ENCODE measurements at places on chromosomes 12 and 14.

GRCh38 chr12:79275631-79276030 lies 411.1 kb downstream of the SYT1 start:
- no peak for DNase-seq

- no peak for DNase-seq
These were observed 139.3 kb upstream of the PZP start for GRCh38 chr12:9347328-9348127.

GRCh38 chr12:132484891-132485441 lies 5.0 kb upstream of the FBRSL1 start:
- DNase-seq: no peak

DNA sequence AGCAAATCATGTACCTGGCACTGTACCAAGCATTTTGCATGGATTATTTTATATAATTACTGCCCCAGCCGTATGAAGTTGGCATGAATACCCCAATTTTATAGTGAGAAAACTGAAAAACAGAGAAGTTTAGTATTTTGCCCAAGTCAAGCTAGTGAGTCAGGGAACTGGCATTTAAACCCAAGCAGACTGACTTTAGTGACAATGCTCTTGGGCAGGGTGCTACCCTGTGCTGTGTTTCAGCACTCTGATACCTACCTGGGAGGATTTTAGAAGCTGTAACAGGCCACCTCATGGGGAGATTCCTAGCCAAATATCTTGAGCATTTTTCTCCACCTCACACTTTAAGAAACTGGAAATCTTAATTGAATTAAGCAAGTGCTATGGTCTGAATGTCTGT lies 98.1 kb upstream of the MAX start:
- no peak for DNase-seq

- DNase-seq: no peak
These were observed 86.4 kb upstream of the RTL1 start for GRCh38 chr14:100989924-100990323.

DNA sequence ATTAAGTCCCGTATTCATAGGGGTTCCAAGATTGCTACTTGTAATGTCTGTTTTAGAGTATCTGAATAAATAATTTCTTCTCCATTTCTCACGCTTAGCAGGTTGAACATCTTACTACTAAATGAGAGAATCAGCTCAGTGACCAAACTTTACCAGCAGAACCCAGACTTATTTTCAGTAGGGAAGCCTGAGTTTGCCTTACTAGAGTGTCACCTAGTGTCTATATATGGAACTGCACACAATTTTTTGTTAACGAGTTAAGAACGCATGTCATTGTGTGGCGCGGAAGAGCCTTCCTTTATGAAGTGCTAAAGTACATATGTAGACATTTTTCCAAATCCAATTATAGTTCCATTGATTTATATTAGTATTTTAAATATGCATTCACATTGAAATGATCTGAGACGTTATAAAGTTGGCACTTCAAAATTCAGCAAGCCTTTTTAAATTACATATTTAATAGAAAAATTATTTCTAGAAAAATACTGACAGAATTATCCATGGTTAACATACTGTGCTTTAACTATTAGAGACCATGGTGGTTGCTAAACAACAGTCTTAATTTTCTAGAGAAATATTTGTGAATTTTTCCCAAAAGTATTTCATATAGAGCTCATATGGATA lies 88.3 kb downstream of the RPS29 start:
- no peak for DNase-seq

GRCh38 chr12:47356129-47356700 lies 276.5 kb upstream of the AMIGO2 start:
- no peak for DNase-seq

DNA sequence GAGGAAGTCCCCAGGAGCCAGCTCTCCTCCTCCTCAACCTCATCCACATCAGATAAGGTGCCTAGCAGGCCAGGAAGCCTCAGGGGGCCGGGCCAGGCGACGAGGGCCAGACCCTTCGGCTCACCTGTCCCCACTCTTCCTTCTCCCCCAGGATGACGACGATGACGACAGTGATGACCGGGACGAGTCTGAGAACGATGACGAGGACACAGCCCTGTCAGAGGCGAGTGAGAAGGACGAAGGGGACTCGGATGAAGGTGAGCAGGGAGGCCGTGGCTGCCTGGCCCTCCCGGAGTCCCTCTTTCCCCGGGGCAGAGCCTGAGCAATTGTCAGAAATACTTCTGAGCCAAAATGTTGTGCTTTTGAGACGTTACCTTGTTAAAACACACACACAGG lies 13.8 kb downstream of the SETD1B start:
- DNase-seq: no peak

DNA sequence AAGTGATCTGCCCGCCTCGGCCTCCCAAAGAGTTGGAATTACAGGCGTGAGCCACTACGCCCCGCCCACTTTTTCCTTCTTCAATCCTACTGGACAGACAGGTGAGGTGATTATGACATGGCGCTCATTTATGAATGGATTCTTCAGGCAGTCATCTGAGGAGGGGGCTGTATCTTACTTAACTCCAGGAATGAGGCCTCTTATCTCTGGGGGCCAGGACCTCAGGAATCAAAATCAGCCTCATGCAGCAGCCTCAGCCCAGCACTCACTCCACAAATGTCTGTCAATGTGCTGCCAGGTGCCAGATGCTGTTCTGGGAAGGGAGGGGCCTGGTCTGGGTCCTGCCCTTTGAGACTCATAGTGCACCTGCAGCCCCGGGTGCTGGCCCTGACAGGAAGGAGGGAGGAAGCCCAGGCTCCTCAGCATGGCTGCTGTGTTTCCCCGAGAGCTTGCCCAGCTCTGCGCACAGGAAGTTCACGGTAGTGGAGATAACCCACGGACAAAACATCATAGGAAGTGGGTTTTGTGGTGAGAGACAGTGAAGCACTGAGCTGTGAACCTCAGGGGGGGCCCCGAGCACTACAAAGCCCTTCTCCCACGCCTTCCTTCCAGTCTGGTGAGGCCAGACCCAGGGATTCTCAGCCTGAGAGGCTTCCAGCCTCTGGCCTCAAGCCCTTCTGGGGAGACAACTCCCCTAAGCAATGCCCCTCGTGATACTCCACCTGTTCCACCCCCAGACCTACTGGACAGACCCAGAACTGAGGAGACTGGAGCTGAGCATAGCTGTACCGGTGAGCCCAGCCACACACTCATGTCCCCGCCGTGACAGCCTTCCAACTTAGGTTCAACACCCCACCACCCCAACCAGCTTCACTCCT lies 22.3 kb downstream of the GALNT6 start:
- peak; percentile 96 for DNase-seq

DNA sequence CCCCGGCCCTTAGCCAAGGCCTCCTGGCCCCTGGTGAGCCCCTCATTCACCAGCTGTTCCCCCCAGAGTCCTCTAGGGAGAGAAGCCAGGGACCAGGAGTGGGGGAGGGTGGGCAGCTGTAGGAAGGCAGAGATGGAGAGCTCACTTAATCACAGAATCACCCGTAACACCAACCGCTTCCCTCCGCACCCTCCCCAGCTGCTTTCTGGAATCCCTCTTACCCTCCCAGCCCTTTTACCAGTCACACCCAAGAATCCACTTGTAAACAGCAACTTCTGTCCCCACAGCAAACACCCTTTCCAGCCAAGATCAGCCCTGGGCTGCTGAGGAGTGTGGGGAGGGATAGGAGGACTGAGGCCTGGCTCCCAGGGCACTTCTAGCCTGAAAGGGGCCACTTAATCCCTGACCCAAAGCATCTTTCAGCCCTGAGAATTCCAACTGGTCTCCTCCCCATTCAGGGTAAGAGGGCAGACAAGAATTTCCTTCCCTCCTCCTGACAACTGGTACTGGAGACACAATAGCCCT lies 18.8 kb downstream of the NCKAP5L start:
- DNase-seq: no peak

DNA sequence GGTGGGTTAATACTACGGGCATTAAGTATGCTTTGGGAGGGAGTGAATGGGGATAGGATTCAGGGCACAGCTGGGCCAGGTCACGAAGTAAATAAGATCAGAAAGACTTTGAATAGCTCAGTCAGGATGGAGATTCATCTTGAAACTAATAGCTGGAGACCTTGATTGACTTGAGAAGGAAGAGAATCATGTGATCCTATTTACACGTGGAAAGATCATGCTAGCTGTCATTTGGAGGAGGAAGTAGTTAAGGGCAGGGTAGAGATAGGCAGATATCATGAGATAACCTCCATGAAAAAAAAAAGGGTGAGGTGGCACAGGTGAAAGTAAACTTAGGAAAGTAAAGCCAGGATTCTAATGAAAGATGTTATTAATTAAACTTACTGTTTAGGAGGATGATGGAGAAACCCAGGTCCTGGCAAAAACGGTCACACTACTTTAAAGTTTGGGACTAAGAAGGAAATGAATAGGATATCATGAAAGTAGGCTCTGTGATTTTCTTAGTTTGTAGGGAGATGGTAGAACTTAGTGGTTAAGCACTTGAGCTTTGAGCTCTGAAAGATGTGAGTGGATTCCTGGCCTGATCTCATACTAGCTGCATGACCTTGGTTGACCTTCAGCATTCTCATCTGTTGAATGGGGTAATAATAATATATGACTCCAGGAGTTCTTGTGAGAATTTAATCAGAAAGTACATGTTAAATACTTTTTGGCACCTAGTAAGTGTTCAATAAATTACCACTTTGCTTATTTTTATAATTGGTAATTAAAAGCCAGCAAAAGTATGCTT lies 439.0 kb downstream of the NRXN3 start:
- DNase-seq: no peak

GRCh38 chr12:5589054-5589453 lies 157.1 kb downstream of the NTF3 start:
- no peak for DNase-seq

DNA sequence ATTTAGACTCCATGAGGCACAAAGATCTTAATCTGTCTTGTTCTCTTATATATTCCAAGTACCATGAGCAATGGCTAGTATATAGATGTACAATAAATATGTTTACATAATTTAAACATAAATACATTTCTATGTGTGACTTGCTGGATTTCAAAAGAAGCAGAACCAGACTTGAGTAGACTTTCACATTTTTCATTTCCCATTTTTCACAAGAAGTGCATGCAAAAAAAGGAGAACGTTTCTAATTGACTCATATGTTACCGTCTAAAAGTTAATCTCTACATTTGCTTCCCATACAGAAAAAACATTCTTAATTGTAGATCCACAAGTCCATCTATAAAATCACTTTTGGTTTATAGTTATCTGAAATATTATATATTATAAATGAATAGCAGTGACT lies 256.5 kb upstream of the USP15 start:
- no peak for DNase-seq

GRCh38 chr12:115823635-115824034 lies 453.9 kb downstream of the MED13L start:
- no peak for DNase-seq

DNA sequence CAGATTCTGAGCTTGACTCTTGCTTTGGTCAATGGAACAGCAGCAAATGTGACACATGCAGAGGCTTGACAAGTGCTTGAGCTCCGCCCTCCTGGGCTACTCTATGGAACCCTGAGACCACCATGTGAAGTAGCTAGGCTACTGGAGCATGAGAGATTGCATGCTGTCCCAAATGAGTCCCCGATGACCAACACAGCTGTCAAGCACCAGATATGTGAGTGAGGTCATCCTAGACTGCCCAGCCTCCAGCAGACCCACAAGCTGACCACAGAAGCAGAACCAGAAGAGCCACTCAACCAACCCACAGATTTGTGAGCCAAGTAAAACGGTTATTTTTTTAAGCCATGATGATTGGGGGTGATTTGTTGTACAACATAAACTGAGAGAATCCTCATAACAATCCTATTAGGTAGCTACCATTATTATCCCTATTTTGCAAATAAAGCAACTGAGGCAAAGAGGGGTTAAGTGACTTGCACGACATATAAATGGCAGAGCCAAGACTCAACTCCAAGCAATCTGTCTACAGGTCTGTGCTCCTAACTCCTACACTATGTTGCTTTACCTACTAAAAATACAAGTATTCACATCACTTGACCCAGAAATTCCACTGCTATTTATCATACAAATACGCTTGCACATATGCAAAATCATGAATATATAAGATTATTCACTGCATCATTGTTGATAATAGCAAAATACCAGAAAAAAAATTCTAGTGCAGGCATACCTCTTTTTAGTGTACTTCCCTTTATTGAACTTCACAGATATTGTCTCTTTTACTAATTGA lies 136.2 kb downstream of the NDUFA12 start:
- DNase-seq: no peak

DNA sequence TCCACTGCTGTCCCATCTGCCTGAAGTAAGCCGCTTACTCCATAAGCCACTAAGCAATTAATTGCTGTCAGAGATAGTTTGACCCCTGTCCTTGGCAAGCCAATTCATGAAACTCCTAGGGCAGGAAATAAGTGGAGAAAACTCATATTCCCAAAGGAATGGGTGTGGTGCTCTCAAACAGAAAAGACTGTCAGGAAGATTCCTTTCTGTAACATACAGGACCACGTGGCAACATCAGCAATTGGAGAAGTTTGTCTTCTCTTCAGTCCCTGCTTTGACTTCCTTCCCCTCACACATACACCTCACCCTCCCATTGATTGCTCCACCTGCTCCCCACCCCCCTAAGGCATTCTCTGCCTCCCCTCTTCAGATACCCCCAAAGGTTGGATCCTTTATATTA lies 36.2 kb upstream of the MDM1 start:
- no peak for DNase-seq

- no peak for DNase-seq
These were observed 9.1 kb downstream of the KIF26A start for GRCh38 chr14:104147346-104148125.

DNA sequence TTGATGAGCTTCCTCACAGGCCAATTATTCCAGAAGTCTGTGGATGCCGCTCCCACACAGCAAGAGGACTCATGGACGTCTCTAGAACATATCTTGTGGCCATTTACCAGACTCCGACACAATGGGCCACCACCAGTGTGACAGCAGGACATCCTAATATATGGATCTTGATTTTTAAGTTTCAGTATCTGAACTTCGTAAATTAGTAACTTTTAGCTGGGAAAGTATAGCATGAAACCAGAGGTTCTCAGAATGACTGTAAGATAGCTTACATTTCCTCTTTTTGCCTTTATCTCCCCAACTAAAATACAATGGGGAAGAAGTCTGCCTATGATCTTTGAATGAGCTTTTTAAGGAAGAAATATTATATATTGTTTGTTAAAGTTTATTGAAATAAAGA lies 87.0 kb downstream of the DNAI7 start:
- DNase-seq: no peak

- no peak for DNase-seq
These were observed 67.2 kb downstream of the CCDC88C start for GRCh38 chr14:91350483-91350812.

DNA sequence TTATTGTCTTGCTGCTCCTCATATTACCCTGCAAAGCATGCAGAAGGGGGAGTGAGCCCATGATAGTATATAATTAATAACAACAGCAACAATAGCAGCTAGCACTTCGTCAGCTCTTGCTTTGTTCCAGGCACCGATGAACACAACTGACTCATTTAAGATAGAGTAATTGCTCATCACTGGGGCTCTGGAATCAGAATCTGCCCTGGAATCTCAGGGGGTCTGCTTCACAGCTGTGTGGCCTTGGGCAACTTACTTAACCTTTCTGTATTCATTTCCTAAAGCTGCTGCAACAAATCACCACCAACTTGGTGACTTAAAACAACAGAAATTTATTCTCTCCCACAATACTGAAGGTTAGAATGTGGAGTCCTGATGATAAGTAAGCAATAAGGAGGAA lies 55.0 kb upstream of the PSMC1 start:
- no peak for DNase-seq
